ENCODE measurements at places on chromosomes 3 and 15.

DNA sequence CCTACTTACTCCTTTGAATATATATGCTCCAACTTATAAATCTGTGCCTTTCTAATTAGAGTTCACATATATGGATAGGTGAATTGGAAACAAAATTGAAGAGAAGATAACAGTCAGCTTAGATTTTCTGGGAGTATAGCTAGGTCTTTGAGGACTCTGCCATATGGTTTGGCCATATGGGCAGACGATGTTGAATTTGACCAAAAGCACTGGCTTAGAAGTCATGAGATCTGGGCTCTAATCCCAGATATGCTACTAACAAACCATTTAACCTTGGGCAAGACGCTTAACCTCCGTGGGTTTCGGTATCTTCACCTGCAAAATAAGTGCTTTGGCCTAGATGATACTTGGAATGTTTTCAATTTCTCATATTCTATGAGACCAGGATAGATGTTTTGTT lies 154.1 kb downstream of the LSAMP start:
- no peak for DNase-seq

- DNase-seq, result no peak
Observed at GRCh38 chr3:25144430-25144829, 283.6 kb upstream of the RARB start.

- no peak for DNase-seq
Observed at GRCh38 chr3:98561727-98562521, 30.1 kb downstream of the GPR15 start.

DNA sequence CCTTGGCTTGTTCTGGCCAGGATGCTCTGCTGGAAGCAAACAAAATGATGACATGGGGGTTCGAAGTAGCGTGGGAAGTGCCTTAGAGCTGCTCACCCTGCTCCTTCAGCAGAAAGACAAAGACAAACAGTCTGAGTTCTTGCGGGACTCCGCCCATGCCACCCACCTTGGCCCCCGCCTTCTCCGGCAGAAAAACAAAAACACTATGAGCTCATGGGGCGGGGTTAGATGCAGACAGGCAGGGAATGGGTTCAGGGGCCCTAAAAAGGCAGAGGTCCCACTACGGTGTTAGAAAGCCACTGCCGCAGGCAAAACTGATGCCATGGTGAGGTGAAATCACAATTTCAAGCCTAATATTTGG lies 9.7 kb upstream of the NCKIPSD start:
- no peak for DNase-seq

DNA sequence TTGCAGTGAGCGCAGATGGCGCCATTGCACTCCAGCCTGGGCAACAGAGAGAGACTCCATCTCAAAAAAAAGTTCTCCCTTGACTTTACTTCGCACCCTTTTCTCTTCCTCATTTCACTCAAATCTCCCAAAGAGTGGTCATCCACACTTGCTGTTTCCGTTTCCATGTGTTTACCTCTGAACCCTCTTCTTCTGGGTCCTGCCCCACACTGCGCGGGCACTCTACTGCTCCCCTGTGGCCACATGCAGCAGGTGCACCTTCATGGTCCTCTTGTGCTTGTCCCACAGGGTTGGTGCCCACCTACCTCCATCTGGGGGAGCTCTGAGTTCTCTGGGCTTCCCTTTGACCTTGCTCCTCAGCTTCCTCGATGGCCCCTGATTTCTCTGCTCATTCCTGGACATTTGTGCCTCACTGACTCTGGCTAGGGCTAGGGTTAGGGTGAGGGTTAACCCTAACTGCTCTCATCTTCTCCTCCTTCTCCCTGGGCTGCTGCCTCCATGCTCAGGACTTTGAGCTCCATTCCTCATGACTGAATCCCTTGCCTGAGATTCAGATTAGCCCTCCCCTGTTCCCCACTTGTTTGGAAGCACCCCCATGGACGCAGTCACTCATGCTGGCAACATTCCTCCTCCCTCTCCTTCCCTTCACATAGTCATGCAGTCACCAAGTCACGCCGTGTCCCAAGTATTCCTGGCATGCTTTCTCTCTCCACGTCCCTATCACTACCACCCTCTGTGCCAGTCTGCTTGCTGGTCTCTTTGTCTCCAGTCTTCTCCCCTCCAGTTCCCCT lies 26.6 kb upstream of the KY start:
- DNase-seq, result no peak

DNA sequence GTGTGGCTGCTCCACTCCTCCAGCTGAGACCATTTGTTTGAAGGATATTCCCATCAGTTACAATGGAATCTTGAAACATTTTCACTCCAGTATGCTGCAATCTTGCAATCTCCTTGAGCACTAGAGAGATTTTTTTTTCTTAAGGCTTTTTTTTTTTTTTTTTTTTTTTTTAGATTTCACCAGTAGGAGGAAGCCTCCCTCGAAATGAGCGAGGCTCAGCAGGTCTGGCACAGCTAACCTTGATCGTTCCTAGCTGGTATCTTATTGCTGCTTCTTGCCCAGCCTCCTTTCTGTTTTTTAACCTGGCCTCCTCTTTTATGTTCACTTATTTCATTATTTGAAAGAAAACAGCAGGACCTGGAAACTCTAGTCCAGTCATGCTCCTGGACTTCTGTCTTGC lies 48.1 kb downstream of the RAP2B start:
- DNase-seq, result no peak

DNA sequence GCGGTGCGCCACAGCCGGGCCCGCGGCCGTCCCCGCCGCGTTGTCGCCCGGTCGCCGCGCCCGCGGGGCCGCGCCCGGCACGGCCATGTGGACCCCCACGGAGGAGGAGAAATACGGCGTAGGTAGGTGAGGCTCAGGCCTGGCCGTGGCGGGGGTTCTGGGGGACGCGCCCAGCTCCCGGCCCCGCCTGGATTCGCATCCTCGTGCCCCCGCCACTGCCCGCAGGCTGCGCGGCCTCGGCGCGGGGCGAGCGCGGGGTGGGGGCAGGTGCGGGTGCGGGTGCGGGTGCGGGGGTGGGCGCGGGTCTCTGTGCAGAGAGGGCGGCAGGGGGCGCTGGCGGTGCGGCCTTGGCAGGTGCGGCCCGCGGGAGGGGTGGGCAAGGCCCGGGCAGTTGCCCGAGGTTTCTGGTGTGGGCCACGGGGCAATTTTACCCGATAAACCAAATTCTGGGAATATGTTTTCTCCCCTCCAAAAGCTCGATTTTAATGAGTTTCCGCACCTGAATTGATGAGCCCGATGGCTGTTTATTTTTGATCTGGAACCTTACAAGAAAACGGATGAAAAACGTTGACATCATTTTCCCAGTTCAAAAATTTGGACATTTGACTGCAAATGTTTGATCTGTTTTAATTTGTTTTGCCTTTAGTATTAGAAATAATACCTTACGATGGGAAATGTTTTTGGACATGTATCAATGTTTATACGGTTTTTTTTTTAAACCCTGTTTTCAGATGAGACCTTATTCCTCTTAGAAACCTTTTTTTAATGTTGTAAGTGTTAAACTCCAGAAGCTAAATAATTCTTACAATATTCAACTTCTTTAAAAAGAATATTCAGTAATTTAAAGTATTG lies 678 bp downstream of the DOCK3 start:
- DNase-seq, result no peak

- no peak for DNase-seq
Observed at GRCh38 chr3:140316466-140316865, 361.4 kb upstream of the TRIM42 start.

DNA sequence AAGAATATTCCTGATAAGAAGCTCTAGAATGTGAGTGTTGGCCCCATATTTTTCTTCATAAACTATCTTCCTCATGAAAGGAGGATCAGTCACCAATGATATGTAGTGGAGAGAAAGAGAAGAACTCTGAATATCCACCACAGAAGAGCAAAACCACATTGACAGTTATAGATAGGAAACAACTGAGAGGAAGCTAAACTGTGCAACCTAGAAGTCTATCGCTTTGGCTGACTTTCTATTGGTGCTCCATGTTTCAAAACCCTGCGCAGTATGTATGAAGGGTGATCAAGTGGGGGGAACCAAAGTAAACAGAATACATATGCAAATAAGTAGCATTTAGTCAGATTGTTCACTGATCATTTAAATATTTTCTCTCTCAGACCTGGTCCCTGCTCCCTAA lies 41.0 kb upstream of the ZNF280D start:
- DNase-seq, result no peak

DNA sequence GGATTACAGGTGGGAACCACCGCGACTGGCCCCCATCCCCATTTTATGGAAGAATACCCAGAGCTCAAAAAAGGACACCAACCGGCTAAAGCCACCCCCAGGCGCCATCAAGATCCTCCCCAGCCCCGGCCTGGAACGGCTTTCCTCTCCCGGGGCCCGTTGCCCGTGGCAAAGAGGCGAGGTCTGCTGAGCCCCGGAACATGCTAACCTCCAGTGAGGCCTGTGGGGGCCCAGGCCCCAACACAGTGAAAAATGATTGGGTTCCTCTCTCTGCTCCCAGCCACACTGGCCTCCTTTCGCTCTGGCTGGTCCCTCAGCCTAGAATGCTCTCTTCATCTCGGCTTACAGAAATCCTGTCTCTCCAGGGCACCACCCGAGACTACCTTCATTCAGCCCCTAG lies 46.5 kb upstream of the SMAD6 start:
- no peak for DNase-seq

GRCh38 chr15:28110481-28110881 lies 11.4 kb upstream of the OCA2 start:
- DNase-seq, result no peak

- no peak for DNase-seq
Observed at GRCh38 chr3:36446276-36446675, 66.0 kb downstream of the STAC start.

DNA sequence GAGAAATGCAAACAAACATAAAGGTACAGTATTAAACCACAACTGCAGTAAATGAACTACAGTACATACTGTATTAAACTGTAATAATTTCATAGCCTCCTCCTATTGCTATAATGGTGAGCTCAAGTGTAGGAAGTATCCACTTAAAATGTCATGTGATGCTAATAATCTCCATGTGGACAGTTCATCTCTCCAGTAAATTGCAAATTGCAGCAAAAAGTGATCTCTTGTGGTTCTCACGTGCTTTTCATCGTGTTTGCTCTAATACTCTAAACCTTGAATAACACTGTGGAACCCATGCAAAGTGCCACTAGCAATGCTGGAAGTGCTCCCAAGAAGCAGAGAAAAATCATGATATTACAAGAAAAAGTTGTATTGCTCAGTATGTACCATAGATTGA lies 9.2 kb upstream of the FNDC3B start:
- no peak for DNase-seq

GRCh38 chr3:11288021-11288491 lies 15.9 kb downstream of the ATG7 start:
- DNase-seq, result no peak

DNA sequence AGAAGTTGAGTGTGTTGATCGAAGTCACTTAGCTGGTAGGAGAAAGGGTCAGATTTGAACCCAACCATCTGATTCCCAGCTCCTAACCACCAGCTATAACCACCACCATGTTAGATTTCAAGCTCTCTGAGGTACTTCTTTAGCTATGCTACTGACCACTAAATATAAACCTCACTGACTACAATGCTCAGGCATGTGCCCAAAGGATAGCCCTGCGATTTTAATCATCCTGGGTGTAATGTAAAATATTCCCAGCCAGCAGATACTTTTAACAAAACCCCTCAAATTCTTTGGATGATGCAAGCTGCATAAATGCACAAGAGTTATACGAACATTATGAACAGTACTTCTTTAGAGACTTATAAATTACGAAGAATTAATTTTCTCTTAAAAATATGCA lies 115.2 kb upstream of the TSC22D2 start:
- DNase-seq, result no peak

Measured in GM18507 (cell line).